ENCODE measurements at places on chromosomes 5 and 9. TPM values are rescaled to one million over a fixed set of nuclear protein-coding genes. Genes with fewer than 3 reads are reported as not detected.

DNA sequence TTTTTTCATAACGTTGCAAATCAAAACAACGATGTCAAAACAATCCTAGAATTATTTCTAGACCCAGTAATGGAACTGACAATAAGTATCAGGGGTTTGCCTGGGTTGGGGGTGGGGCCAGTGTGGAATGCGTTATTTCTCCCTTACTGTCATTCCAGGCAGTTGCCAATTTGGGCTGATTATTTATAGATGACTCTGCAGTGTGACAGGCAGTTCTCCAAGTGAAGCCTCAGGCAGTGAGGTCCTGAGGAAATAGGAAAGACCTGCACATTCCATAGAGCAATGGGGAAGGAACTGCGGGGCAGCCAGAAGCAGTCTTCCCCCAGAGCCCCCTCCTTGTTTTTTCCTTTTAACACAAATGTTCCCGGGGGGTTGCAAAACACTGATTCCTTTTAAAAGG, 179.0 kb downstream of the YTHDC2 start:
- no peak for DNase-seq

DNA sequence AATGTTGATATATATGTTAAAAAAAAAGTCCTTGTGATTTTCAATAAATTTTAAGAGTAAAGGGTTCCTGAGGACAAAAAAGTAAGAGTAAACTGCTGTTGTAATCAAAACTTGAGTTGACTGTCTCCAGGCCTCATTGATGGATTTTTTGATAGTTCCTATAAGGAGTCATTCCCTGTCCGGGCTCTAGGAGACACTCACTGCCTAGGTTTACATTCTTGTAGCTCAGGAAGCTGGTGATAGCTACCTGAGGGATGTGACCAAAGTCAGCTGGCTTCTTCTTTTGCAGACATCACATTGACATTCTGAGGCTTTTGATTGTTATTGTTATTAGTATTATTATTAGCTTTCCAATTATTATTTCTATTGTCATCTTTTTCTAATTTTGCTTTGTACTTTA, 116.5 kb upstream of the FBXL7 start:
- DNase-seq: peak; percentile 38

- DNase-seq: no peak
These were observed 9.8 kb downstream of the OCLN start for GRCh38 chr5:69502367-69502766.

DNA sequence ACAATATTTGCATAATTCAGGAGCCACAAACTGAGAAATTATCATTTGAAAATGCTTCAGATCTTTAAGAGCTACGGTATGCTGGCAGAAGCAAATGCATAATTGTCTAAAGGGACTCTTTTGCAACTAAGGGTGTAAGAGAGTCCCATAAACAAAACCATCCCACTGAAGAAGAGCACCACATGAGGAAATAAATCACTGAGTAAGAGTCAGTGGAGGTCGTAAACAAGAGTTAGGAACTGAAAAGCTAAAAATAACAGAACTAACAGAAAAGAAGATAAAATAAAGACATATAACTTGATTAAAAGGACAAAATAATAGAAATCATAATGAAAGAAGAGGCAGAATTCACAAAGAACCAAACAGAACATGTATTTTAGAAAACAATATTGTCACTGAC, 3.5 kb upstream of the SMC2 start:
- DNase-seq: no peak

DNA sequence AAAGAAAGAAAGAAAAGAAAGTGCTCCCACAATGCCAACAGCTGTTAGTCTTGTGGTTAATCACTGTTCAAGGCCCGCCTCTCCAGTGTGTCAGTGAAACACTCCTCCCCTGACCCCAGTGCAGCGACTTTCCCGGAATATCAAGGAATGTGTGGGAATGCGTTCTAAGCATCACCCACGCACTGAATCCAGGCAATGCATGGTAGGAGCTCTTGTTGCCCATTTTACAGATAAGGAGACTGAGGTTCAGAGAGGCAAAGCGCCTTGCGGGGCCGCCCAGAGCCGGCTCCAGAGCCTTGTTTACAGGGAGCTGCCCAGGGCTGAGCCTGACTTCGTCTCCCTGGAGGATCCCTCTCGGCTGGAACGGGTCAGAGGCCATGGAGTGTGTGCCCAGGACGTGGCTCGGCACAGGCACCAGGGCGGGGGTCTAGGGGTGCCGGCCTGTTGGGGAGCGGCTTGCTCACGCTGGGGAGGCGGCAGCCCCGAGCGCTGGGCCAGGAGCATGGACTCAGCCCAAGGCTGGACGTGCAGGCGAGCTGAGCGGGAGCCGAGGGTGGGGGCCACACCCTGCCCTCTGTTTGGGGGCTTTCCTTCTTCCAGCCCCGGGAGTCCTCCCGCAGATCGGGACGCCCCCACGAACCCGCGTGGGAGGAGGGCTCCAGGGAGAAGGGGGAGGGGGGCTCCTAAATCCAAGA, 823 bp downstream of the ST6GALNAC6 start:
- peak; percentile 67 for DNase-seq

- DNase-seq: no peak
These were observed 53.6 kb upstream of the IRX2 start for GRCh38 chr5:2805080-2805479.

- DNase-seq: no peak
These were observed 22.4 kb upstream of the NREP start for GRCh38 chr5:111779260-111779921.

GRCh38 chr9:33082538-33083326, 6.3 kb upstream of the SMU1 start:
- DNase-seq: no peak

GRCh38 chr5:159855476-159856191, 60.6 kb upstream of the ADRA1B start:
- DNase-seq: no peak

GRCh38 chr5:35229076-35230037, 930 bp downstream of the PRLR start:
- DNase-seq: no peak

DNA sequence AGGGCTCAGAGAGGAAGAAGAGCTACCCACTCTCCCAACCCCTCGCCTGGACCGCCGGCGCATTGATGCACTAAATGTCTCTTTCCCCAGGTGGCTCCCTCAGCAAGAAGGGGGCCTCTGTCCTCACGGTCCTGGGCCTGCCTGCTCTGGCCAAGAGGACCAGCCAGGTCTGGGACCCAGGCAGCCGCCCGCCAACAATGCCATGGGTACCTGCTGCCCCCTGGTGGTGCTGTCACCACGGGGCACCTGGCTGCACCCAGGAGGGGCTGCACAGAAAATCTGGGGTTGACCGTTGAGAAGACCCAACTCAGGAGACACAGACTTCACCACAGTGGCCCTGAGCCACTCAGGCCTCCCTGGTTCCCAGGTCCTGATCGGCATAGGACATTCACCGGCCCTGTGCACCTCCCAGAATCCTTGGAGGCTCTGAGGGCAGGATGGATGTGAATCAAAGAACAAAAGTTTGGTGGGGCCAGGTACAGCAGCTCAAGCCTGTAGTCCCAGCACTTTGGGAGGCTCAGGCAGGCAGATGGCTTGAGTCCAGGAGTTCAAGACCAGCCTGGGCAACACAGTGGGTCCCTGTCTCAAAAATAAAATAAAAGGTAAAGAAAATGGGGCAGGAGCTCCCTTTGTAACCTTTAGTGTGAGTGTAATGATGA, 2.4 kb upstream of the VAV2 start:
- DNase-seq: no peak

DNA sequence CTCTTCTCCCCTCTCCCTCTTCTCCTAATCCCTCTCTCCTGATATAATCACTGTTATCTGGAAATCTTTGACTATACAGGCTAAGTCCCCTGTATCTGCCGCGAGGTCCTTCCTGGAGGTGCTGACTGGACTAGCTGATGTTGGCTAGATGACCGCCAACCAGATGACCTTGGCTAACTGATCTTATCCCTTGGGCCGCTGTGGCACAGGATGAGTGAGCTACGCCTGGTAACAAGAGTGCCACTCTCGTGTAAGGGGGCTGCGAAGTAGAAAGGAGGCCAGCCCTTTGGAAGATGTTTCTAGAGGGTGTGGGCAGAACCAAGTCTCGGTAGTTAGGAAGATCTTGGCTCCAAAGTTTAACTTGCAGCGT, 345 bp upstream of the PRRC1 start:
- DNase-seq: peak; percentile 13

- peak; percentile 39 for DNase-seq
These were observed 212.0 kb downstream of the ARHGAP26 start for GRCh38 chr5:142981886-142982820.

The POLR3G gene
- 3.0 TPM for total RNA-seq

The ANKRD34B gene
- 2.7 TPM for total RNA-seq

The PCDHGC5 gene
- total RNA-seq: 4.0 TPM

The C1QTNF2 gene
- 5.1 TPM for total RNA-seq

The SEMA5A gene
- total RNA-seq: 70.7 TPM

The ECSCR gene
- total RNA-seq: 63.2 TPM
